ENCODE measurements at places on chromosomes 2 and 18.

- no peak for DNase-seq
These were observed 768.2 kb upstream of the ACVR2A start for GRCh38 chr2:147076634-147077033.

GRCh38 chr2:141384676-141385075 is 746.1 kb downstream of the LRP1B start:
- DNase-seq, result no peak

GRCh38 chr18:6879508-6880195 is 150.1 kb downstream of the ARHGAP28 start:
- DNase-seq, result no peak

DNA sequence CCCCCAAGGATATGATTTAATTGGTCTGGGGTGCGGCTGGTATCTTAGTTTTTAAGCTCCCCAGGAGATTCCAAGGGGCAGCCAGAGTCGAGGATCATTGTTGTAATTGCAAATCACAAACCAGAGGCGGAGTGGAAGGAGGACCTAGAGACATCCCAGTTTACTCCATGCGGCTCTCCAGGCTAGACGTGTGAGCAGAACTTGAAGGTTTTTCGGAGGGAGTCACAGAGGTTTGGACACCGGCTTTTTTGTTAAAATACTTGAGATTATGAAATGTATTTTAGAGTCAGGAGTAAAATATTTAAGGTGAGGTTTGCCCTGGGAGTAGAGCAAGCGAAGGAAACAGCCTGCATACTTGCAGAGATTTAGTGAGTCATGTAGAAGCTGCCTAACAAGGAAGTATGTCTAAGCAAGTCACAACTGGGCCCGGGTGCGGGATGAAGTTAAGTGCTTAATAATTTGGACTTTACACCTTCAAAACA is 39.5 kb downstream of the TGOLN2 start:
- DNase-seq, result no peak

DNA sequence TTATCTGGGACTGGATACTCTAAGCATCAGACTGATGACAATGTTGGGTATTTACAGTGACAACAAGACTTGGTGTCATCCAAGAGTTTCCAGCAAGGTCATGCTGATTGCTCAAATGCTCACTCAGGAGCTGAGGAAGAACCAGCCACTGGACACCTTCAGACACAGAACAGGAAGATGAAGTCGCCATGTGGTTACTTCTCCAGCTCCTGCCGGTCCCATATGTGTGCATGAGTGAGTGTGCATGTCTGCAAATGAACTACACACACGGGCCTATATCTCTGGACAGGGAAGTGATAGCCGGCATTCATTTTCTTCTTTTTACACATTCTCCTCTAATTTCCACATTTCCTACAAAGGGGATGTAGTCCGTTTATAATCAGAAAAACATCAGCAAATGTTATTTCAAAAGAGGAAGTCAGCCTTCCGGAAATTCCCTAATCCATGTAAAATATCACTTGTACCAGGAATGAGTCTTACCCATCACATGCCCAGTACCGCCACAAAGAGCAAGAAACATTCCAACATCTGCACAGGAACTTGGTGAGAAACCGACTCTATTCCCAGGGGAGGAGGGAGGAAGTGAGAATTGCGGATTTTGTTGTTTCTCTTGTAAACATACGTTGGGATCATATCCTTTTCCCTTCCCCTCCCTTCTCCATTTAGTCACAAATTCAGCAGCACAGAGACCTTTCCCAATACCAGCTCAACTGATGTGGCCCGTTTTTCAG is 10.8 kb downstream of the RFX8 start:
- no peak for DNase-seq

- DNase-seq, result no peak
These were observed 204.9 kb downstream of the PTGR3 start for GRCh38 chr18:75003764-75004690.

- no peak for DNase-seq
These were observed 256.9 kb upstream of the DDX18 start for GRCh38 chr2:117557626-117558025.

- DNase-seq, result no peak
These were observed 287.9 kb downstream of the PTPRM start for GRCh38 chr18:7855028-7855427.

DNA sequence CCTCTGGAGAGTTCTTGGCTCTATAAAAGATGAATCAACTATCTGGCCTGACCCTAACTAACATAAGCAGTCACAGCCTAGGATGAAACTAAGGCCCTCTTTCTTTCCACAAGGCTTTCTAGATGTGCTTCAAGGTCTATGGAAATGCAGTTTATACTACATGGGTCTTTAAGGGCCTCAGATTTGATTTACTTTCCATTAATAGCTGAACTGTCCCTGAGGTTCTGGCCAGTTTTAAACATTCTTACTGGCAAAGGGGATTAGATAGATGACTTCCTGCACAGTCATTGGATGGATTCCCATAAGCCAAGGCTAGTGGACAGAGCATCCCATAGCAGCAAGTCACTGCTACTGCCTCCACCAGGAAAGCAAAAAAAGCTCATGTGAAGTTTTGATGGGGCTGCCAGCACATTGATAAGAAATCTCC is 38.1 kb upstream of the LCLAT1 start:
- DNase-seq, result no peak

GRCh38 chr2:120302301-120302700 is 43.6 kb upstream of the INHBB start:
- no peak for DNase-seq

- no peak for DNase-seq
These were observed 28.0 kb downstream of the DNER start for GRCh38 chr2:229686122-229686919.

GRCh38 chr2:207143215-207144172 is 22.3 kb downstream of the KLF7 start:
- peak; percentile 59 for DNase-seq

DNA sequence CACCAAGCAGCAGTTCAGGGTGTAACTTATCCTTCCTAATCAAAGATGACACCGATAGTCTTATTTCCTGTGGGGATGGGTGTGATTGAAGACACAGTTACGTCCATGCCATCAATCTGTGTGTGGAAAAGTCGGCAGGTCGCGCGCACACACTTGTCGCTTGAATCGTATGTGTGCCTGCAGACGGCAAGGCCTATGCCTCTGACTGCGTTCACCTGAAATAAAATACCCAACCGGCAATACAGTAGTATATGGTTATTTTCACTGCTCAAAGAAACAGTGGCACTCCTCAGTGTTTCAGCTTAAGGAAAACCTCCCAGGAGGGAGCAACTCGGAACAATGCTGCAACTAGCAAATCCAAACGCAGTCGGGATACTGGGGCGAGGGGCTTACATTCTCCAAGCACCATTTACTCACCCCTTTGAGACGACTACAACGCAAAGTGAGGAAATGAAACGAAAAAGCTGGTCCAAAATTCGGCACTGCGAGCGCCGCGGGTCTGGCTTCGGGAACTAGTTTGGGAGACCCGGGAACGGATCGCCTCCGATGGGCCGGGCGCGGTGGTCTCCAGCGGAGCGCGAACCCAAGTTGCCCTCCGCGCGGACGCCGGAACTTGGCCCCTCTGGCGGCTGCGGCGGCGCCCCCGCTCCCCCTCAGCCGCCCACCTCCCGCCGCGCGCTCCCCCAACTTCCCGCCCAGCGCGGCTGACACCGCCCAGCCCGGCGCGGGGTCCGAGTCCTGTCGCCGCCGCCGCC is 675 bp downstream of the PRKD3 start:
- peak; percentile 53 for DNase-seq

- DNase-seq, result no peak
These were observed 13.9 kb upstream of the VRK2 start for GRCh38 chr2:58032764-58033080.

DNA sequence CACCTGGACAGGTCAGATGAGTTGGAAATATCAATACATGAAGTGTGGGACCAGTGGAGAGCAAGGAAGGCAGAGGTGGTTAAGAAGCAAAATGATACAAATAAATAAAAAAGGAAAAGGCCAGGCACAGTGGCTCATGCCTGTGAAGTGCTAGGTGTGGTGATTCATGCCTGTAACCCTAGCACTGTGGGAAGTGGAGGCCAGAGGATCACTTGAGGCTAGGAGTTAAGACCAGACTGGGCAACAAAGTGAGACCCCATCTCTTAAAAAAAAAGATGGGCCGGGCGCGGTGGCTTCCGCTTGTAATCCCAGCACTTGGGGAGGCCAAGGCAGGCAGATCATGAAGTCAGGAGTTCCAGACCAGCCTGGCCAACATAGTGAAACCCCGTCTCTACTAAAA is 2.9 kb downstream of the STON1 start:
- no peak for DNase-seq

DNA sequence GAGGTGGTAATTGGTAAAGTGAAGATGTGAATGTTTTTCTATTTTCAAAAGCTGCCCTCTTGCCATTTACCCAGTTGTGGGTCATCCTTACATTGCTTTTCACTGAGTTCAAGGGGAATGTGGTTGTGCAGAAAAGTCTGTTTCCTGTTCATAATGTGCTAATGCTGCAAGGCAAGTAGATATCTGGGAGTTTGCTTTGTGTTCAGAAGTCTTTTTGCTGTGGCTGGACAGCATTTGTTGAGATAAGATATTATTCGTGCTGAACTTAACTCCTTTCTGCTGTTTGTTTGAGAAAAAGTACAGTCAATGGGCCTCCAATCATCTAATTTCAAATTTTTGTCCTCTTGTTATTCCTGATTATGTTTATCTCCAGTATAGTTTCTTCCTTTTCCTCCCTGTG is 263.2 kb downstream of the LTBP1 start:
- DNase-seq, result no peak

DNA sequence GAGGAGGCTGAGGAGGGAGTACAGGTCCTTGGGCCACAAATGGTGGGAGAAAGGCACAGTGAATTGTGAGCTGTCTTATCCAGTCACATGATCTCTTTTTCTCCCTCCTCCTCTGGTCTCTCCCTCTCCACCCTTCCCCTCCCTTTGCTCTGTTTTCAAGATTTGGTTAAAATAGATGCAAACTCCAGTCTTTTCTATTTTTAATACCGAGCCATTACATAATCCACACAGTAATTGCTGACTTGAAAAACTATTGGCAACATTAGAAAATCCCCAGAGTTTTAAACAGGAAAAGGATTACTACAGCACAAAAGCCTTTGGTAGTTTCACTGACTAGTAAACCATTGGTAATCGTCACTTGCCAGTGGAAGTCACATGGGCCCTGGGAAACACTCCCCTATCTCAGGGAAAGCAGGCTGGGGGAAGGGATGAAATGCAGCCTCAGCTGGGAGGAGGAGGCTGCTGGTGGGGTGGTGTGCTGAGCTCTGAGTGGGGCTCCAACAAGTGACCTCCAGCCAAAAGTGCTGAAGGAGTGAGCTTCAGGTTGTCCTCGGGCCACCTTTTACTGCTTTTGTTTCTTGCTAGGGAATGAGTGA is 57.4 kb upstream of the PCBP1 start:
- no peak for DNase-seq

- no peak for DNase-seq
These were observed 196.4 kb upstream of the PXDN start for GRCh38 chr2:1940679-1941078.

- no peak for DNase-seq
These were observed 184.5 kb downstream of the FAM210A start for GRCh38 chr18:13541621-13542519.

GRCh38 chr18:39886136-39886535 is 2068.9 kb upstream of the PIK3C3 start:
- no peak for DNase-seq

- no peak for DNase-seq
These were observed 46.7 kb downstream of the CCDC195 start for GRCh38 chr2:224669449-224669848.

GRCh38 chr2:219218217-219218731 is 484 bp downstream of the ABCB6 start:
- DNase-seq, result peak; percentile 42

GRCh38 chr2:154978244-154978643 is 279.7 kb downstream of the KCNJ3 start:
- no peak for DNase-seq

DNA sequence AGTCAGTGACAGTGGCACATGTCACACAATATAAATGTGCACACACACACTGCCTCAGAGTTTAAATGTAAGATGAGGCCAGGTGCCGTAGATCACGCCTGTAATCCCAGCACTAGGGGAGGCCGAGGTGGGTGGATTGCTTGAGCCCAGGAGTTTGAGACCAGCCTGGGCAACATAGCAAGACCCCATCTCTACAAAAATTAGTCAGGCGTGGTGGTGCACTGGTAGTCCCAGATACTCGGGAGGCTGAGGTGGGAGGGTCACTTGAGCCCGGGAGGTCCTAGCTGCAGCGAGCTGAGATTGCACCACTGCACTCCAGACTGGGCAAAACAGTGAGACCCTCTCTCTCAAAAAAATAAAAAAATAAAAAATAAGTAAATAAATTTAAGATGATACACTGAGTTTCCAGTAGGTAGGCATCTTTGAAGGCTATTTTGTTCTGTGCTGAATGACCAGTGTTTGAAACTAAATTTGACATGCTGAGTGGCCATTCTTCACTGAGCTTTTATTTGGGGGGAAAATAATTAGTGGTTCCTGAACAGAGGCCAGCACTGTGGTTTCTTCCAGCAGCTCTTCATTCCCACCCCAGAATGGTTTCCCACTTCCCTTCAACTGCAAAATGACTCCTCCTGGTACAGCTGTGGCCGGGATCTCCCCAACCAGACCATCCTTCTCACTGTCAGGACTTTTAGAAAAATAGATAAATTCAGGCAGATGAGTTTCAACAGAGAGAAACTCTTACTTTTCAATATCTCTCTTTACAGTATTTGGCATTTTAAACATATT is 44.9 kb downstream of the PSMG2 start:
- no peak for DNase-seq

DNA sequence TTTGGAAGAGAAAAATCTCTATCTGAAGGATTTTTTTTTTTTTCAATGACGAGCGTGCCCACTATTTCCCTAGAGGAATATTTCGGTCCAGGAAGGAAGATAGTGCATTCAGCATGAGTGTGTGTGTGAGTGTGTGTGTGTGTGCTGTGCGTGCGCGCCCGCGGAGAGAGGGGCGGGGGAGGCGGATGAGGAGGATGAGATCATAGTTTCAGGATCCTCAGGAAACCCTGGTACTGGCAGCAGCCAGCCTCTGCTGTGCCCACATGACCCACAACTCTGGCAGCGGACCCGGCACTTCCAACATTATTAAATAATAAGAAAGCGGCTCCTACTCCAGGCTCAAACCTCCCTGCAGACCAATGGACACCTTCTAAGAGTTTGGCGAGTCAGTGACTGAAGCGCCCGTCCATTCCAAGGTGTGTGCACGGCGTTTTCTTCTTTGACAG is 217.0 kb upstream of the DTNA start:
- peak; percentile 48 for DNase-seq

- no peak for DNase-seq
These were observed 172.8 kb upstream of the HAAO start for GRCh38 chr2:42965196-42965595.

GRCh38 chr2:221517696-221518151 is 54.4 kb downstream of the EPHA4 start:
- peak; percentile 75 for DNase-seq

DNA sequence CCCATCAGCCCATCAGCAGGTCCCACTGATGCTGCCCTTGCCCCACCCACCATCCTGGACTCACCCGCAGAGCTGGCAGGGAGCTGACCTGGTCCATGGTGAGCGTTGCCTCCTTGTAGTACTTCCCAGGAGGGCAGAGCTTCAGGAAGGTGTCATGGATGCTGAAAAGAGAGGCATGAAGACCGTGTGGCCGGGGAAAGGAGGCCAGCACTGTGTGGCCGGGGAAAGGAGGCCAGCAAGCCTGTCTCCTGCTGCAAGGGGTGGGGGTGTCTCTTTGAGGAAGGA is 11.9 kb downstream of the CIB4 start:
- no peak for DNase-seq

GRCh38 chr2:111134055-111134454 is 13.3 kb downstream of the BCL2L11 start:
- DNase-seq, result no peak

- no peak for DNase-seq
These were observed 303.7 kb downstream of the PTGR3 start for GRCh38 chr18:74905247-74905646.

- DNase-seq, result no peak
These were observed 7.5 kb downstream of the CCDC93 start for GRCh38 chr2:118006326-118006725.

All from activated CD4-positive, alpha-beta T cell treated with anti-CD3 and anti-CD28 coated beads for 48 hours (primary cell).